Brain microvascular endothelial cell (primary cell): ENCODE measurements at places on chromosomes 4 and X.

- DNase-seq: no peak
Measured at GRCh38 chrX:118499295-118499694, 3.7 kb downstream of the DOCK11 start.

- DNase-seq: no peak
Measured at GRCh38 chr4:7342223-7343080, 92.3 kb downstream of the PSAPL1 start.

- DNase-seq: no peak
Measured at GRCh38 chr4:102007959-102008425, 217.5 kb downstream of the BANK1 start.

- no peak for DNase-seq
Measured at GRCh38 chrX:39582091-39582490, 515.7 kb downstream of the BCOR start.

- DNase-seq: no peak
Measured at GRCh38 chrX:8323356-8323755, 141.3 kb upstream of the VCX3B start.

DNA sequence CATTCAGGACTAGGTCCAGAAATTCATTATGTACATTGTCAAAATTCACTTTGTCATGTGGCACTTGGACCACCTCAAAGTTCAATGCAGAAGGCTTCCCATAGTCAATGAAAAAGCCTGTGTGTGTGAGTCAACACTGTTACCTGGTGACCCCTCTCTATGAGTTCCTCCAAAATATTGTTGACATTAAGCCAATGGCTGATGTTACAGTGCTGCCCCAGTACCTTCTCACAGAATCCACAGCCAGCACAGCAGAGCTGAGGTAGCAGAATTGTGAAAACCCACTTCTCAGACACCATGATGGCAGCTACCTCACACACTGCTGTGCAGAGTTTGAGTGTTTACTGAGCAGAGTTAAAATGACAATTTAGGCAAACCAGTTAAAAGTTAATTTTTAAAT is 22.4 kb upstream of the UGT2B4 start:
- DNase-seq: no peak
